ENCODE measurements at places on chromosomes 13 and 19.

- no peak for DNase-seq
Measured at GRCh38 chr13:51923983-51924539, 62.3 kb downstream of the CCDC70 start.

DNA sequence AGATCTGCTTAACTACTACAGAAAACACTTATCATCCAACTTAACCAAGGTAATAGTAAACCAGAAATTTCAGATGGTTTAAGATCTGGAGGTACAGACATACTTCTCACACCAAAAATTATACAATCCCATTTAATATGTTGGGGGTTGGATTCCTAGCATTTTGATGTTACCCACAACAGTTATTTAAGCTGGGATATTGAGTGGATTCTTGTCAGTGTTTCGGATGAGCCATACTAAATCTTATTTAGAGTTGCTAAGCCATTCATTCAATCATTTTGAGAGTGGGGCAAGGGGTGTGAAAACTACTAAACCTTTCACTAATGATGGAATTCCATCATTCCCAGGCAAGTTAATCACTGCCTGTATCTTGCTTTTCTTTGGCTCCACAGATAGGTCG, 40.6 kb downstream of the KATNAL1 start:
- no peak for DNase-seq

- DNase-seq, result no peak
Measured at GRCh38 chr13:60418954-60419353, 21.9 kb downstream of the TDRD3 start.

DNA sequence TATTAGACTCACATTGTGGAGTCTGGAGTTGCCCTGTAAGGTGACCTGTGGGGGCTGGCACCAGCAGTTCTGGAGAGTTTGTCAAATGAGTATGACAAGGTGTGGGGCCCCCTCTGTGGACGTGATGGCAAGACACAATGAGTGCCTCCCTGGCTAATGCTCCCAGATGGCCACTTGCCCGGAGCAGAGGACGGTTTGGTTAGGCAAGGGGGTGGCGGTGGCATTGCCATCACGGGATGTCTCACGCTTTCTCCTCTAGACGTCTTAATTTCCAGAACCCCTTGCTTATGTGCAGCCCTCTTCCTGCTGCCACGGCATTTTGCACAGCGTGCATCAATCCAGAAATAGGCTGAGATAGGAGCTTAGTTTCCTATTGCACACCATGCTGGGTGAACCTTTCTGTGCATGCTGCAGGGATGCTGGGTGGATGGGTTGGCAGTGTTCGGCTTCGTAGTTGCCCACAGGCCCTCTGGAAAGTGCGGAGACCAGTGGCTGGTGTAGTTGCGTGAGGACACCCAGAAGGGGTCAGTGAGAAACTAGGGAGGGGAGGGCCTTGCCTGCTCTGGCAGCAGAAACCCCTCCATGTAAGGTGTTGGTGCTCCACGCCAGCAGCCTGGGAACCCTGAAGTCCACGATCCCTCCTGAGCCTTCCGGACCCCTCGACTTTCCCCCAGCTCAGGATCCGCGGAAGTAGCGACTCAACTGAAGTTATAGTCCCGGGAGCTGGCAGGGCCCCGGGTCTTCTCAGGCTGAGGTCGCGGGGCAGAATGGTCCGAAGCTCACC, 18.1 kb upstream of the LRP3 start:
- peak; percentile 27 for DNase-seq

DNA sequence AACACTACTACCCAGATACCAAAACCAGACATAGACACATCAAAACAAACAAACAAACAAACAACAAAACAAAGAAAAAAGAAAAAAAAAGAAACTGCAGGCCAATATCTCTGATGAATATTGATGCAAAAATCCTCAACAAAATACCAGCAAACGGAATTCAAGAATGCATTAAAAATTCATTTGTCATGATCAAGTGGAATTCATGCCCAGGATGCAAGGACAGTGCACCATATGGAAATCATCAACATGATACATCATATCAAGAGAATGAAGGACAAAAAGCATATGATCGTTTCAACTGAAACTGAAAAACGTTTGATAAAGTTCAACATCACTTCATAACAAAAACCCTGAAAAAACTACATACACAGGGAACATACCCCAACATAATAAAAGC, 48.9 kb upstream of the CEACAM21 start:
- DNase-seq, result no peak

GRCh38 chr13:22227895-22228294, 557.0 kb downstream of the FGF9 start:
- DNase-seq, result no peak

DNA sequence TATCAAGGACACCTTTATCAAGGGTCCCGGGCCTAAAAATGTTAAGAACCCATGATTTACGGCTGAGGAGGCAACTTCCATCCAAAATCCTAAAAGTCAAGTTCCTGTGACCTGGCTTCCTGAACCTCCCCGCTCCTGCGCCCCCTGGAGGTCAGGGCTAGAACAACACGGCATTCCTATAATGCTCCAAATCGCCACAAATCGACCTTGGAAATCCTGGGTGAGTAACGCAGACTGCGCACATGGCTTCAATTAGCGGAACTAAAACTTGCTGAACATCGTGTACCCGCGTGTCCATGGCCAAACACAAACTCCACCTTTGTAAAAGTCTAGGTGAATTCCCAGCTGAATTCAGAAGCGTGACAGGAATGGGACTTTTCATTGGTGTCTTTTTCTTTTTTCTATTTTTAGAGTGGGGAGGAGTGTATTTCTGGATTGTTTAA, 4.3 kb upstream of the C5AR1 start:
- DNase-seq, result peak; percentile 42

- no peak for DNase-seq
Measured at GRCh38 chr19:7494416-7495098, 5.7 kb upstream of the PEX11G start.

GRCh38 chr13:25574437-25575411, 202.9 kb downstream of the ATP8A2 start:
- peak; percentile 61 for DNase-seq

- no peak for DNase-seq
Measured at GRCh38 chr19:57641715-57642234, 8.8 kb downstream of the ZNF211 start.

DNA sequence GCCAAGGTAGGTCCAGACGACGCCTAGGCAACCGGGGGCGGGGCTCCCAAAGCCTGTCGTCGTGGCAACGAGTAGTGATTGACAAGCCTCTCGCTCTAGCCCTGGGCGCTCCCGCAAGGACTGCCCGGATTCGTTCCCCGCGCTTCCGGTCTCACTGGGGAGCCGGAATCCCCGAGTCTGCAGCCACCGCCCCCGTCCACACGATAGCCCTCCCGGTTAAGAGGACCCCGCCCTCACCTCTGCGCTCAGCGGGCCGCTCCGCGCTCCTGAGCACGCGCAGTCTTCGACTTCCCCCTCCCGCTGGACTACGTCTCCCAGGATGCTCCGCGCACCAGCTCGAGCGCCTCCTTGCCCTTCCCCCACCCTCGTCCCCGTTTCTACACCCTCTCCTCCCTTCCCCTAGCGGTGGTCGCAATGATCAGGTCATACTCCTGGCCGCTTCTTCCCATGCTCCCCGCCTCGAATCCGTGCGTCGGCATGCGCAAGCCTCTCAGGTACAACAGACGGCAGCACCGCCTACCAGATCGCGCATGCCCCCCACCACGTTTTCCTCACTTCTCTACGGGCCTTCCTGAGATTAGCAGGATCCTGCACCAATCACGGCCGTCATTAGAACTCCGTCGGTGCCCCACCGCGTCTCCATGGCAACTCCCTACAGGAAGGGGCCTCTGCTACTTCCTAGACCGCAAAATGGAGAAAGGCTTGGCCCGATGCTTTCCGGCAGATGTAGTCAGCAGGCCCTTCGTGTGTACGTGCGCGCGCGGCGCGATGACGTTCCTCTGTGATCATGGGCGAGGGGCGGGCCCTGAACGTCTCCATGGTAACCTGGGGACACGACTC, at the start of gene MZF1:
TSS of gene MZF1 (minus strand) at position 518 of the 840 bp plus-strand sequence. CDS start 1,946 bp downstream, outside the sequence.
- peak; percentile 100 for DNase-seq

DNA sequence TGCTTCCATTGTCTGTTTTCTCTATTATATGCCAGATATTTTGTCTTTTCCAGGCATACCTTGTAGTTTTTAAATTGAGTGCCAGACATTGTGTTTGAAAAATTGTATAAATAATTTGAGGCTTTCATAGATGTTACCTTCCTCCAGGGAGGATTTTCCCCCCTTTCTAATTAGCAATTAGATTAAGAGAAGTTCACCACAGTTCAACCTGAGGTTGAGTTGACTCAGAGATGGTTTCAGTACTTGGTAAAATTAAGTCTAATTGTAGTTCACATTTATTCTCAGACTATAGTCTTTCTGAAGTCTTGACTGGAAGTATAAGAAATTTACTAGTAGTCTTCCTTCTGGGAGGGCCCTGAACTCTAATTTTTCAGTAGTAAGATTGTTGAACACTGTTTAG, 104.1 kb upstream of the SCEL start:
- DNase-seq, result no peak

DNA sequence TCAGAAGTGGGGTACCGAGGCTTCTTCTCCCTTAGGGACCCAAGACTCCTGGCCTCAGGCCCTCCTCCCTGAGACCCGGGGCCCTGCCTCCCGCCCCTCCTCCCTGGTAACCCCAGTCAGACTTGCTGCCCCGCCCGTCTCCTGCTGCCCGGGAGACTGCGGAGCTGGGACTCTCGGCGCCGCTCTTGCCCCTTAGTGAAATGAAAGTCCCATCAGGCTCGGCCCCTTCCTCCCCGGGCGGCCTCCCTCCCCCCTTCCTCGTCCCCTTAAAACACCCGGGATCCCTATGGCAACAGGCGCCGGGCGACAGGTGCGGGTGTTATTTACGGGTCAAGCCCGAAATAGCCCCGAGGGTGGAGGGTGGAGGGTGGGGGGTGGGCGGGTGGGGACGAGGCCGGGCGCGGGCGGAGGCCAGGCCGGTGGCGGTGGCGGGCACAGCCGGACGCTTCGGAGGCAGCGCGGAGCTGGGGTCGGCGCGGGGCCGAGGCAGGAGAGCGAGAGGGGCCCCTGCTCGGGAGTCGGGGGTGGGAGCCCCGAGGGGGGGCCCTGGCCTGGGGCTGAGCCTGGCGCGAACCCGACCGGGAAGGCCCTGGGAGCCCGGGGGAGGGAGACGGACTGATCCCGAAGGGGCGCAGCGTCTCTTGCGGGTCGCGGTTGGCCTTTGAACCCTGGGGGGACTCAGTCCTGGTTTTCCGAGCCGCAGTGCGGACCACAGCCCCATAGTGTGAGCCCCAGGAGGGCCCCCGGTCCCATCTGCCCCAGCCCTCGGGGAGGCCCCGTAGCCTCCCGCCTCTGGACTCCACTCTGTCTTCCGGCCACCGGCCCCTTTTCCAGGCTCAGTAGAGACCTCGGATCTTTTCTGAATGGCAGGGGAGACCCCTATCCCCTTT, at the start of gene CACNG6:
TSS of gene CACNG6 (plus strand) at position 414 of the 890 bp plus-strand sequence. CDS start 1,241 bp downstream, outside the sequence.
- no peak for DNase-seq

- DNase-seq, result no peak
Measured at GRCh38 chr19:17881701-17882100, 10.0 kb downstream of the SLC5A5 start.

- DNase-seq, result no peak
Measured at GRCh38 chr19:43720936-43721335, 5.1 kb downstream of the IRGC start.

DNA sequence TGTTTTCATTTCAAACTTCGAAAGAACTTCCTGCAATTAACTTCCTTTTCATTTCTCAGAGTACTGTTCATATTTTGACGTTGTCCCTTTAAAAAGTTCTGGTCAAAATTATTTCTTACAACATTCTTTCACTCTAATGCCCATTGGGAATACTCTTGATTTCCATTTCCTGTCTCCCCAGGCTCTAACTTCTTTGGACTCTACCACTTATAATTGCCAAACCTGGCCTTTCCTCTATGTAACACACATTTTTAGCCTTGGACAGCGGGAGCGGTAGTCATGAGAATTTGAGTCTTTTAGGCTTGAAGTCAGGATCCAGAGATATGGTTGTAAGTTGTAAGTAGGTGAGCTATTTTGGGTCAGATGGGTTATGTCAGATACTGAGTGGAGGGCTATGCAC, 163.5 kb upstream of the SPRY2 start:
- DNase-seq, result no peak

GRCh38 chr19:11530432-11530831, 1.5 kb upstream of the ECSIT start:
- DNase-seq, result no peak
